ENCODE measurements at places on chromosomes 2 and 18.

- no peak for DNase-seq
These were observed 12.5 kb downstream of the C1D start for GRCh38 chr2:68050353-68050752.

DNA sequence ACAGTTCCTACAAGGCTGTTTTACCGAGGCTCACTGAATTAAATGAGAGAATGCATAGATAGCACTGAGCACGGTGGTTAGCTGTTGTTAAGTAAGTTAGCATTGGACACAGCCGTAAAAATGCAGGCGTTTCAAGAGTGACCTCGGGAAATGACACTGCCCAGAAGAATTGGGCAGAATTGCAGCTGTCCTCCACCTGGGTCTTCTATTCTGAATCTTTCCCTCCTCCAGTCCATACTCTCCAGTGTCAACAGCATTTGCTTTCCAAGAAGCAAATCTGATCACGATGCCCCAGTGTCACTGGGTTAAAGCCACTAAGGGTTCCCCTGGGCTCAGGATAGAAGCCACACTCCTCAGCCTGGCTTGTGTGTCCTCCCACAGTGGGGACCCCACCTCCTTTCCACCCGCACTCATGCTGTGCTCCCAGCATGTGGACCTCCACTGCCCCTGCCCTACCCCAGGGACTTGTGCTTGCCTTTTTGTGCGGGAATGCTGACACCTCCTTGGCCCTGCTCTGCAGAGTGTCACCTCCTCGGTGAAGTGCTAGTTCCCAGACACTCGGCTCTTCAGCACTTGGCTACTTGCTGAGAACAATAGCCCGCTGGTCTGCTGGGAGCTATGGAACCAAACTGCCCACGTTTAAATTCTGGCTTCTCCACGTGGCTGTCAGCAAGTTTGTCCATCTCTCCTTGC is 135.0 kb downstream of the ANTXR1 start:
- no peak for DNase-seq

DNA sequence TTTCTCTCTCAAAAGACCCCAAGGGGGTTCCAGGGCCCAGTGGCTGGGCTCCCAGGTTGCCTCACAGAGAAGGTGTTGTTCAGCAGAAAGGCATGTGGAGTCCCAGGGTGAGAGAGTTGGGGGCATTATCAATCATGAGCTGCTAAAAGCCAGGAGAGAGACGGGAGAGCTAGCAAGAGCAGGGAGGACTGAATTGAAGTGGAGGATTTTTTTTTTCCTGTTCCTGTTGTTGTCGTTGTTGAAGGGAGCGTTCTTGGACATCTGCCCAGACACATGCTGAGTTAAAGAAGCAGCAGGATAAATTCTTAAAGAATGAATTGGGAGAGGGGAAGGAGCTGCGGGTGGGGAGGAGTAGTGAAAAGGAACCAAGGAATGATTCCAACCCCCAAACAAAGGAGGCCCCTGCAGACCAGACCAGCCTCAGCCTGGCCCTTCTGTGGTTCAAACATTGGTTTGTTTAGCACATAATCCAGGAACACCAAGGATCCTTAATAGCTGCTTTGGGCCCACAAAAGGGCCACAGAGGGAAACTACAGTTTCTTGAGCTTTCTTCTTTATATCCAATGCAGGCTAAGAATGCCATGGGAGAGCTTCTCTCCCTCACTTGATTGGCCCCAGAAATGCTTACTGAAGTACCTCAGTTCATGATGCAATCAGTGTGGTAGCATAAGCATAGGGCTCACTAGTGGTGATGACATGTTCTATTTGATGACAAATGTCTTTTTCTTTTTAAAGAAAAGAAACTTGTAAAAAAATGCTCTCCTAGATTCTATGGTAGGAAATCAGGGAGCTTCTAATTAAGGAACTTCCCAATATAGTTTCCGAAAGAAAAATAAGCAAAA is 146.0 kb downstream of the SETBP1 start:
- DNase-seq, result no peak

DNA sequence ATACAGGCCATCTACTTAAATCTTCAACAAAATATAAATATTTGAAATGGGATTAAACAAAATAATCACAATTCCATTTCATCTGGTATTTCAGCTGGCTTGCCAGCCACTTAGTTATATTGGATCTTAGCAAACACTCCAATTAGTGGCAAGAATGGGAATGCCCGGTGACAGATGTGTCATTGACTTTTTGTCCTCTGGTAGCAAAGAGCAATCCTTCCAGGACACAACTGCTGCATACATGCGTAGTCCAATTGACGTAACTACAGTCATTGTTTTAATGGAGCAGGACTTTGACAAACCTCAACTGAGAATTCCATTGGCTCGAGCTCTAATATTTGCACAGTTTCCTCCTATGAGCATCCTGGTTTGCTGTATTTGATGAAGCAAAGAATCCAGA is 69.9 kb downstream of the RNF152 start:
- no peak for DNase-seq

DNA sequence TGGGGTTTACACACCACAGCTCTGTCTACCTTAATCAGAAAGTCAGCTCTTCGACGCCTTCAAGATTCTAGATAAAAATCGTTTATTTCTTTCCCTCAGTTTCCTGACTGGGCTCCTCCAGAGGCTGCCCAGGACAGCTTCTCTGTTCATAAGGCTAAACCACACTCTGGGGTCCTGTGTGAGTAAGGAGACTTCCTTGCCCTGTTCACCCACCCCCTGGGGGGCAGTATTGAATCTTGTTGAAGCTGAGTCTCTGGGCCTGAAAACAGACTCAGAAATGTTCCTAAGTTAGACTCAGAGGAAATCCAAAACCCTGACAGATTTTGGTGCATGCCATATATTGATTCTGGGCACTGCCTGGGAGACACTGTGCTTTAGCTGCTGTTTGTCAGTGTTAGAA is 43.0 kb downstream of the G6PC2 start:
- DNase-seq, result no peak

- no peak for DNase-seq
These were observed 149.6 kb upstream of the GALNT5 start for GRCh38 chr2:157107877-157108276.

GRCh38 chr18:612156-612555 is 15.4 kb downstream of the CLUL1 start:
- DNase-seq, result no peak

GRCh38 chr2:236170590-236171165 is 2.5 kb upstream of the GBX2 start:
- no peak for DNase-seq

- no peak for DNase-seq
These were observed 297.1 kb downstream of the AFF3 start for GRCh38 chr2:99845296-99845695.
